Fibroblast of skin of right biceps (primary cell): ENCODE measurements at places on chromosomes 7 and 10.
A peak's percentile ranks its signal among the peaks of the same experiment; 100 is the strongest.

- no peak for DNase-seq
Observed at GRCh38 chr10:45450866-45451265, 76.8 kb downstream of the ALOX5 start.

DNA sequence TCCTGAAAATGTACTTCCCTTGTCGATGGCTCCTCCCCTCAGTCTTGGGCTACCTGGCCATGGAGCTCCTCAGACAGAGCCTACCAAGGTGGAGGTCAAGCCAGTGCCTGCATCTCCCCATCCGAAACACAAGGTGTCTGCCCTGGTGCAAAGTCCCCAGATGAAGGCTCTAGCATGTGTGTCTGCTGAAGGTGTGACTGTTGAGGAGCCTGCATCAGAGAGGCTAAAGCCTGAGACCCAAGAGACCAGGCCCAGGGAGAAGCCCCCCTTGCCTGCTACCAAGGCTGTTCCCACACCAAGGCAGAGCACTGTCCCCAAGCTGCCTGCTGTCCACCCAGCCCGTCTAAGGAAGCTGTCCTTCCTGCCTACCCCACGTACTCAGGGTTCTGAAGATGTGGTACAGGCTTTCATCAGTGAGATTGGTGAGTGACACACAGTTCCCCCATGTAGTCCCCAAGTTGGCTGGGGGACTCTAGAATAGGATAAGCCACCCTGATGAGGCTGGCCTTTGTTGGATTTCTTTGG lies 8.8 kb downstream of the PPRC1 start:
- no peak for DNase-seq

- DNase-seq: no peak
Observed at GRCh38 chr7:110421490-110422241, 669.3 kb upstream of the LRRN3 start.

GRCh38 chr10:93554760-93555432 lies 11.6 kb upstream of the FFAR4 start:
- DNase-seq: peak; percentile 55

DNA sequence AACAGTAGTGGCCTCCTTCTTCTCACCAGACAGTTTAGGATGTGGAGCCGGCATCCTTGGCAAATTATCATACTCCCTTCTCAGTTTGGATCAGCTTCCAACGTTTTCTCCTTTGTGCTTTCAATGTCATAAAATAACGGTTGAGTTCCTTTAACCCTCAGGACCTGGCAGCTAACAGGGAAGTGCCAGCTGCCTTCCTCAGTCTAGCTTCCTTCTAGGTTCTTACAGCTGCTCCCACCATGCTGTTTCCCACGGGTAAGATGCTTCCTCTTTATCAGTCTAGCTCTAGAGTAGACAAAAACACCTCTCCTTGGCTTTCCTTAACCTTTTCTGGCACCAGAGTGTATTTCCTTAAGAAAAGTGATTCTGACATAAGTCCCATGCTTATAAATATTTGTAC lies 33.2 kb downstream of the BLVRA start:
- DNase-seq: no peak

DNA sequence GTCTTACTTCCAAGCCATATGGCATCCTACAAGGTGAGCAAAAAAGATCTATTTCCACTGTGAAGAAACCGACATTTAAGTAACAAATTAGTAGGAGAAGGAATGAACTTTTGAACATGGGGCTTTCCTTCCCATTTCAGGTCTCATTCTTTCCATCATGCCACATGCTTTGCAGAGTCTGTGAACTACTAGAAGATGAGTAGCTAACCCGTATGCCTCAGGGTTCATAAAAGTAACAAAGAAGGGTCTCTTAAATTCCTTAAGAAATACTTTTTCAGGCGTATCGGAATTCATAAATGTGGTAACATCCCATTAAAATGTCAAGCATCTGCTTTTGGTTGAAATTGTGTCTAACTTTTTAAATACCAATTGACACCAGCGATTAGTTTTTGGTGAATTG lies 81.3 kb upstream of the TNS3 start:
- peak; percentile 56 for DNase-seq

- DNase-seq: peak; percentile 59
Observed at GRCh38 chr10:79130846-79131245, 62.1 kb downstream of the ZMIZ1 start.

DNA sequence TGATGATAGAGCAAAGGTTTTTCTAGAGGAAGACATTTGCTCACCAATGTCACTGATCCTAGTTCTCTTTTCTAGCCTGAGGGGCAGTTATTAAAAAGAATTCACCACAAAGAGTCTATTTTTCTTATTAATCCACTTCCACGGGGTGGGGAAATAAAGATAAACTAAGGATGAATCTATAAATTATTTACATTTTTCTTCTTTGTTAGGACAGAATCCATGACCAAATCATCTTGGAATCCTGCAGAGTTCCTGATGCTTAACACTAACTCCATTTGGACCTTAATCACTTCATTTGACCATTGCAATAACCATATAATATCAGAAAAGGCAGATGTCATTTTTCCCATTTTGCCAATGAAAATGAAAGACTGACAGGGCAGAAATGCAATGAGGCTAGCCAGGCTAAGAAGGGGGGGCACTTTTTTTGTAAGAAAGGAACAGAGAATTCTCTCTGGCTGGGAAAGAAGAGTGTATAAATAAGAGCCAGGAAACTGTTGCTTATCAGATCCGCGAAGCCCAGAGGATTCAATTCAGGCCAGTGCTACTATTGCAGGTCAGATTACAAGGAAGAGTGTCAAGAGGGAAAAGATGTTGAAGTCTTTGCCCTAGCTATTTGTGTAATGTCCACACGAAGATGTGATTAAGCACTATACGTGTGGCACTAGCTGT lies 433.2 kb downstream of the TNS3 start:
- DNase-seq: no peak

GRCh38 chr7:966291-967069 lies 8.9 kb downstream of the COX19 start:
- DNase-seq: no peak

GRCh38 chr10:108629834-108630233 lies 1293.5 kb downstream of the XPNPEP1 start:
- DNase-seq: peak; percentile 3

GRCh38 chr10:69538461-69538860 lies 34.8 kb downstream of the NEUROG3 start:
- DNase-seq: no peak

- peak; percentile 81 for DNase-seq
Observed at GRCh38 chr7:56097700-56098099, 4.9 kb upstream of the PHKG1 start.

- peak; percentile 73 for DNase-seq
Observed at GRCh38 chr7:518630-519483, 789 bp downstream of the PDGFA start.

DNA sequence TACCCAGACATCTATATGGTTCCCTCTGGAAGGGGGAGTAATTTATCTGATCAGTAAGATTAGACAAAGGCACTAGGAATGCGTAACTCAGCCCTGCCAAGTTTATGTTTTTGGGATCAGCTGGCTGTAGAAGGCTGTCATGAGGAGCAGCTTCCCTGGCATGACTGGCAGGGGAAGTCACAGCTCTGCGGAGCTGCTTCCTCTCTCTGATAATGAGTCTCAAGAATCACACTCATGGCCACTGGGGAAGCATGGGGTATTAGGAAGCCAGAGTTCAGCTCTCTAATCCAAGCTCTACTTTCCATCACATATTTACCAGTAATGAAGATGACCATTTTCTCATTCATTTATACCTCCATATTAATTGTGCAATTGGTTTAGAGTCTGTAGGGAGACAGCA lies 758.9 kb downstream of the GRM8 start:
- no peak for DNase-seq
